ENCODE measurements at places on chromosomes 11 and 22.

DNA sequence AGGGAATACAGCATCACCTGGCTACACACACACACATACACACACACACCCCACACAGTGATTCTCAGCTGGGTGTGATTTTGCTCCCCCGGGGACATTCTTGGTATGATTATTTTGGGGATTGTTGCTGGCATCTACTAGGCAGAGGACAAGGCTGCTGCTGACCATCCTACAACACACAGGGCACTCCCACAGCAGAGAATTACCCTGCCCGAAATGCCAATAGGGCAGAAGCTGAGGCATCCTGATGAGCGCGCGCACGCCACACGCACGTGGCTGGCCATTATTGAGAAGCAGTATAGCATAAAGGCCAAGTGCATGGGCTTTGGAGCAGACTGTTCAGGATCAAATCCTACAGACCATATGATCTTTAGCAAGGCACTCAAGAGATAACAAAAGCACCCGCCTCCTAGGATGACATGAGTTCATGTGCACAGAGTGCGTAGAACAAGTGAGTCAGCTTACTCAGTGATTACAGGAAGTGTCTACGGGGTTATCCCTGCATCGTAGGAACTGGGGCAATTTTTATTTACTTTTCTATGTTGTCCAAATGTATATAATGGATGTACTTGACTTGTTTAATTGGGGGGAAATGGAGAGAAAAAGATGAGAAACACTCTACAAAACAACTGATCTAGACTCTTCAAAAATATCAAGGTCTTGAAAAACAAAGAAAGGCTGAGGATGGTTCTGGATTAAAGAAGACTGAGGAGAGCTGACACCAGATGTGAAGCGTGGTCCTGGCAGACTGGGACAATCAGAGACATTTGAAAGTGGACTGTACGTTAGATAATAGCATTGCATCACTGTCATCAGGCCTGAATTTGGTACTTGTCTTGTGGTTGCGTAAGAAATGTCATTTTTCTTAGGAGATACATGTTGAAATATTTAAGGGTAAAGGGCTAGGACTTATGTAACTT lies 7.2 kb upstream of the EHD1 start:
- no peak for DNase-seq

DNA sequence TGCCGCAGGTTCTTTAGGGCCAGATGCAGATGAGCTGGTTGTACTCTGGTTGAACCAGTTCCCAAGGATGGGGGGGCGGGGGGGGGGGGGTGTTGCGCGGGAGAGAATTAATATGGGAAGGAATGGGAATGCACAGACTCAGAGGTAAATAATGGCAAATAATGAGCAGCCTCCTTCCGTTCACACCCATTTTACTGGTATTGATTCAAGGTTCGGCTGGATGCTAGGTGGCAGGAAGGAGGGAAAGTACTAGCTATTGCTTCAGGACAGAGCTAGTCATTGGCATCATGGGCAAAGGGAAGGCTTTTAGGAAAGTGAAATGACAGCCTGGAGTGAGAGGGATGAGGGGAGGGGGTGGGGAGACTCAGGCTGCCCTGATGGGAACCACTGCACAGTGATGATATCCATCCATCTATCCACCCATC lies at the start of gene VSTM5:
Gene VSTM5, minus strand, starts transcription at position 25 of the 425 bp plus-strand sequence. CDS start 116 bp downstream, outside the sequence.
- DNase-seq: no peak

DNA sequence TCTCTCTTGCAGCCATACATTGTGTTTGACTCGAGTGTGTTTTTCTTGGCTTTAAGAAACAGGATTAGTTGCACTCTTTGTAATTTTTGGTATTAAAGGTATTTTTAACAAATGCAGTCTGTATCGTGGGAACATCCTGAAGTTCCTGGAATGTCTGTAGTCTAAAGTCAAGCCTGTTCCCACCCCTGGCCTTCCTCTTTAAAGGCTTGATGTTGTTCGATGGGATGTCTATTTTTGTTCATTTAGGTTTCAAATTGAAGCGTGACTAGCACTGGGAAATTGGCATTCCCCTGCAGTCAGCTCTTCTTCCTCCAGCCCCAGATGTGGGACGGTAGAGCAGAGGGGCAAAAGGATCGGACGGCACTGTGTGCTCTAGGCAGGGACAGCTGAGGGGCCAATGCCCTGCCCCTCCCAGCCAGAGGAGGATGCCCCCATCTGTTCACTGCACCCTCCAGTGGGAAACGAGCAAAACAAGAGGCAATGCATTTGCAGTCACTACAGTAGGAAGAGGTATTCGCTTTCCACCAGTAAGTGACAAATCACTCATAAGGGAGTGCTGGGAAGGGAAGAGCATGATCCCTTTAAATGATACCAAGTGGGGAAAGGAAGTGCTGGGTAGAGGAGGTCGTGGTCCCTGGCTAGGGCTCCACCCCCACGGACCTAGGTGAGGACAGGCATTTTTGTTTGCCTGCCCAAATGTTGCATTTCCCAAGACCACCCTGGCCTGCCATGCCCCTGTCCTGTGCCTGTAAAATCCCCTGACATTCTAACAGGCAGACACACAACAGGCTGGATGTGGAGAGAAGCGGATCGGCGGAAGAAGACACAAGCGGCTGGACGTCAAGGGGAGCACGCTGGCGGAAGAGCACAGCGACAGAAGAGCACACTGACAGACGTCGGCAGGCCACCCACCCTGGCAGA lies 47.4 kb upstream of the SEPTIN5 start:
- DNase-seq: no peak

GRCh38 chr11:33574331-33574730 lies 126.3 kb downstream of the C11orf91 start:
- no peak for DNase-seq
